ACHN (cell line): ENCODE measurements at places on chromosomes 7 and 10.

DNA sequence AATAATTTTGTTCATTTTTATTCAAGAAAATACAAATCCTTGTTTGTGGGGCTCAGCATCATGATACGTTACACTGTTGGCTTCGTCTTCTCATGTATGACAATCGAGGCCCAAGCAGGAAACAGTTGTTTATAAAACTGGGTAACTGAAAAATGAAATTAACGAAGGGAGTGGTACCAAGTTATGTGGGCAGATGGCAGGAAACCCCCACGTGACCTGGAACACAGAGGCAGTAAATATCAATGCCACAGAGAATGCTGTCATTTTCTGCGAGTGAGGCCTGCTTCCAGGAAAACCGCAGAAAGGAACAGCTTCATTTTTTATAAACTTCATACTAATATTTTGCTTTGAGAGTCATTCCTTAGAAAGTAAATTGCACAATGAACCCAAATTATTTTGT, 201.0 kb upstream of the ADARB2 start:
- DNase-seq = no peak

GRCh38 chr10:4144817-4145216, 359.8 kb upstream of the KLF6 start:
- no peak for DNase-seq

DNA sequence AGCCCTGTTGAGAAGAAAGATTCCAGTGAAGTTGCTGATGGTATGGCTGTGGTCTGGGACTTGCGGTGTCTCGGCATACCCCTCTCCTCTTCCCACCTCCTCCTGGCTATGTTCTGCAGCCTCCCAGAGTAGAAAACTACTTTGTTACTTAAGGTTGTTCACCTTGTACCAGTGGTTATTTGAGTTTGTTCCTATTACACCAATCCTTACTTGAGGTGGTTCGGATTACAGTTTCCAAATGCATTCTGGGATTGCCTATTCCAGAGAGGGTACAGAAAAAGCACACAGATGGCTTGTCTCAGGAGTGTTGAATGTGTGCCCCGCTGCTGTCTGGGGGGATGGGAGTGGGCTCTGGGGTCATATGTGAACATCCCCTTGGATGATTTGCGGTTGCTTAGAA, 6.8 kb upstream of the ZNF783 start:
- no peak for DNase-seq

DNA sequence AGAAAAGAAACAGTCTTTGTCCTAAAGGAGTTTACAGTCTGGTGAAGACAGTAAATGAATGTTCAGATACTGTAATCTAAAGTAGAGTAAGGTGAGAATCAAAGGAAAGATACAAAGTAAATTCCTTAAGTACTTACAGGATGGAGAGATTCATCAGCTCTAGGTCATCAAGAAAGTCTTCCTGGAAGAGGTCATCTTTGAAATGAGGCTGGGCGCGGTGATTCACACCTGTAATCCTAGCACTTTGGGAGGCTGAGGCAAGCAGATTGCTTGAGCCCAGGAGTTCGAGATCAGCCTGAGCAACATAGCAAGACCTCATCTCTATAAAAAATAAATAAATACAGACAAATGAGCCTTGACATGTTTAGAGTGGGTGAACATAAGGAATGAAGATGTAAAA, 18.3 kb downstream of the FHIP2A start:
- no peak for DNase-seq

- DNase-seq = no peak
Measured at GRCh38 chr10:78401624-78402367, 368.1 kb downstream of the RPS24 start.

- DNase-seq = no peak
Measured at GRCh38 chr7:127154101-127154500, 98.6 kb downstream of the GRM8 start.

- peak; percentile 71 for DNase-seq
Measured at GRCh38 chr10:98045785-98046389, 15.5 kb upstream of the CRTAC1 start.

DNA sequence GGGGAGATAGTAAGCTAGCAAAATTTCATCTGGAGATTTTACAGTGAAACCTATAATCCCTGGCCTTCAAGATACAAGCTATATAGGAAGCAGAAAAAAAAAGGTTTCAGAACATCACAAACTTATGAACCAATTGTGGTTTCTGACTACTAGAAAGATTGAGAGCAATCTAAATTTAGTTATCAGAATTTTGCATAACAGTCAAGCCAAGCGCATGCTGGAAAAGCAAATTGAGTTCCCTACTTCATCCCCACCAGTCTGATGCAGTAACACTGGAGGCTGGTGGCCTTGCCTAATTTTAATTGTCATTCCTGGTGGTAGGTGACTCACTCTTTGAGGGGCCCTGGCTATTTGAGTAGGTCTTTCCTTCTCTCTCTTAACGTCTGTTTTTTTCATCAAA, 46.3 kb upstream of the ELMO1 start:
- DNase-seq = no peak

DNA sequence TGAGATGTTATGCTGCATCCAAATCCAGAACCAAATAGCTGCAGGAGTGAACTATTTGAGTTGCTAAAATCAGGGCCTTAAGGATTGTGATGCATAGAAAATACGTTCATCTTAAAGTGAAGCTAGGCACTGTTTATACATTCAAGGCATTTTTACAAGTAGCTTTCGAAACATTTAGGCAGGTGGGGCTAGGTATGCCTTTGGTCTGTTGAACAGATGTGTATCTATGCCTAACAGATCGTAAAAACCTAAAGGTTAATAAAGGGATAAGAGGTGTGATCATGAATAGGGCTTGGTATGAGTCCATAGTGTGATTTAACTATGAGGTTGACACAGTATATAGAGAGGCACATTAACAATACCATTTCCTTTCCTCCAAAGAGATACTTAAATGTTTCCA, 262.5 kb downstream of the SEMA3D start:
- no peak for DNase-seq
